HFFc6 (cell line): ENCODE measurements at places on chromosomes 6 and 20. TPM values are rescaled to one million over a fixed set of nuclear protein-coding genes. Genes with fewer than 3 reads are reported as not detected.

GRCh38 chr6:168122011-168122410 lies 43.0 kb upstream of the FRMD1 start:
- DNase-seq, result no peak
- H3K4me1 ChIP-seq, result no peaks in the 10 kb centered on the region
- no peak overlapping the region for H3K27ac ChIP-seq
- H3K27me3 ChIP-seq, result peaks cover 3% of the 10 kb centered on the region; the same call in 1 of the 2 replicates
- peaks cover 10% of the 10 kb centered on the region; the same call in 1 of the 2 replicates for H3K36me3 ChIP-seq

- no peaks in the 10 kb centered on the region for H3K4me1 ChIP-seq
- no peaks in the 10 kb centered on the region for H3K36me3 ChIP-seq
Observed at GRCh38 chr6:168606722-168607121, 165.7 kb downstream of the SMOC2 start.

GRCh38 chr6:17416806-17417205 lies 23.4 kb downstream of the CAP2 start:
- H3K4me3 ChIP-seq, result peak overlapping the region; percentile 62
- DNase-seq, result no peak
- peaks cover 36% of the 10 kb centered on the region for H3K36me3 ChIP-seq
- H3K4me1 ChIP-seq, result peaks cover 98% of the 10 kb centered on the region

DNA sequence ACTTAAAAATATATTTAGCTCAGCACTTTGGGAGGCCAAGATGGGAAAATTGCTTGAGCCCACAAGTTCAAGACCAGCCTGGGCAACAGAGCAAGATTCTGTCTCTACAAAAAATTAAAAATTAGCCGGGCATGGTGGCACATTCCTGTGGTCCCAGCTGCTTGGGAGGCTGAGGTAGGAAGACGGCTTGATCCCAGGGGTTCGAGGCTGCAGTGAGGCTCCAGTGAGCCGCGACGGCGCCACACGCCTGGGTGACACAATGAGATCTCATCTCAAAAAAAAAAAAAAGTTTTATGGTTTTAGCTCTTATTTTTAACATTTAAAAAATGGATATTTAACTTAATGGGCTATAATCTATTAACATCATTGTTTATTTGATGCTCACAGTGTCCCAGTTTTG lies 97.2 kb upstream of the RIPOR2 start:
- no peak for DNase-seq
- no peak overlapping the region for H3K27ac ChIP-seq
- H3K36me3 ChIP-seq, result no peaks in the 10 kb centered on the region
- H3K4me3 ChIP-seq, result no peak overlapping the region

- DNase-seq, result no peak
- peaks cover 16% of the 10 kb centered on the region for H3K4me1 ChIP-seq
- no peaks in the 10 kb centered on the region for H3K36me3 ChIP-seq
Observed at GRCh38 chr6:68635706-68636513, 828 bp downstream of the ADGRB3 start.

GRCh38 chr6:28213213-28213523 lies 11.9 kb upstream of the ZSCAN9 start:
- peak overlapping the region; percentile 89 for H3K4me3 ChIP-seq
- H3K27me3 ChIP-seq, result peaks cover 21% of the 10 kb centered on the region
- DNase-seq, result no peak

Gene MKKS
- total RNA-seq, result 7.0 to 8.9 TPM (median 7.6 TPM) in 3 replicates

- no peak for DNase-seq
- H3K27me3 ChIP-seq, result peaks cover 5% of the 10 kb centered on the region
Observed at GRCh38 chr6:157223511-157223910, 99.8 kb downstream of the TMEM242 start.

Gene PHACTR1
- total RNA-seq, result 2.9 to 4.2 TPM (median 3.9 TPM) in 3 replicates

DNA sequence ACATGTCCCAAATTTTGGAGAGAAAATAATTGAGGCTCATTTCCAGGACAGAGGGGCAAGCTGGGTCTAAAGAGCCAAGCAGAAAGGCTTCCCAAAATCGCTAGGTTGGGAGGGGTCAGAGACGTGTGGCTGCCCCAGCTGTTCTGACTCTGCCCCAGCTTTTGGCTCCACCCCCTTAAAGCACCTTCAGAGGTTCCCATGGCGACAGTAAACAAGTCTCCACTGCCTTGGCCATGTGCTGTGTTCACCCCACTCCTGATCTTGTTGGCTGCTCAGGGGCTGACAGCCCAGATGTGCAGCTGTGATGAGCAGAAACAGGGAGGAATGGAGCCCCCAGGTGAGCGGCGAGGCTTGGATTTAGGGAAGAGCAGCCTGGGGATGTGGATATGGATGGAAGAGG lies 72.8 kb upstream of the SPTLC3 start:
- H3K27me3 ChIP-seq, result peaks cover 2% of the 10 kb centered on the region
- H3K27ac ChIP-seq, result no peak overlapping the region
- DNase-seq, result no peak
- no peaks in the 10 kb centered on the region for H3K4me1 ChIP-seq

DNA sequence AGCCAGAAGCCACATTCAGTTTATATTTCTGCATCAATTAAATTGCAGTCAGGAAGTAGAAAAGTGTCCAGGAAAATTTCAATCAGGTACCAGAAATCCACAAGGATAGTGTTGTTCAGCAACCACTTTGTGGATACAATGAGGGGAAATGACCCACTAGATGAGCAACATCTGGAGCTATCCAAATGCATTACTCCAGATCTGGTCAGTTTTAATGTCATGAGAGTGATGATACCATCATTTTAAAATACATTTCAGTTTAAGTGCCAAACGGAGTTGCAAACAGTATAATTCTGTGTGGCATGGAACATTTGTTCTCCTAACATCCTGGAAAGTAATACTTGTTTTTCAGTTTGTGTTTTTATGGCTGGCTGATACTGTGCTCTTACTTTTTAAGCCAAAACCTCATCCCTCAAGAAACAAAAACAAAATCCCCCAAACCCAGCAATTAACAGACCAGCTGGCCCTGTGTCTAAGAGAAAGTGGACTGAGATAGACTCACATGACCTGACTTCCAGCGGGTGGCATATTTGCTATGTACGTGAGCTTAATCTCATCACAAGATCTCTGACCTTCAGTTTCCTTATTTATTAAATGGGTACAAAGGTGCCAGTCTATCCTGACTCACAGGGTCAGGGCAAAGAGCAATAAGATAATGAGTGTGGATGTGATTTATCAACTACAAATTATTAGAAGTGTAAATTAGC lies 58.8 kb upstream of the CNKSR3 start:
- no peak for DNase-seq
- H3K27me3 ChIP-seq, result peaks cover 15% of the 10 kb centered on the region
- no peak overlapping the region for H3K4me3 ChIP-seq
- H3K27ac ChIP-seq, result no peak overlapping the region
- no peaks in the 10 kb centered on the region for H3K4me1 ChIP-seq

DNA sequence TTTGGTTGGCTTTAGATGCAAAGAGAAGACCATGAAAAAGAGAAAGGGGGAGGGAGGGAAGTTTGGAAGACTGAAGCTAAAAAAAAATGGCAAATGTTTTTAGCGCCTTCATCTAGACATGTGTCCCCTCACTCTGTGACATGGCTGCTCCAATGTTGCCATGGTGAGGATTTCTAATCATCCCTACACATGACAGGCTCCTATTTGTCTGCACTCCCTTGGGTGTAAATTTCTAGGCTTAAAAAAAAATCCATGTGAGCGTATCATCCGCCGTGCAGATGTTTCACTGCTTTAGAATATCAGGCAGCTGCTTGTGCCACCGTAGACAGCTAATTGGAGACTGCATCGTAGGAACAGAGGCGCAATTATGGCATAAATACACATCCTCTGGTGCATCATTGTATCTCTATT lies 761.1 kb upstream of the MMS22L start:
- DNase-seq, result no peak
- H3K4me3 ChIP-seq, result no peak overlapping the region
- no peaks in the 10 kb centered on the region for H3K4me1 ChIP-seq
- no peaks in the 10 kb centered on the region for H3K36me3 ChIP-seq

Gene HLA-DQA1
- total RNA-seq, result not detected in 3 replicates

GRCh38 chr6:118775381-118775780 lies 118.6 kb upstream of the ASF1A start:
- H3K36me3 ChIP-seq, result no peaks in the 10 kb centered on the region
- no peak for DNase-seq
- H3K27ac ChIP-seq, result no peak overlapping the region
- peaks cover 6% of the 10 kb centered on the region for H3K27me3 ChIP-seq
- no peak overlapping the region for H3K4me3 ChIP-seq

DNA sequence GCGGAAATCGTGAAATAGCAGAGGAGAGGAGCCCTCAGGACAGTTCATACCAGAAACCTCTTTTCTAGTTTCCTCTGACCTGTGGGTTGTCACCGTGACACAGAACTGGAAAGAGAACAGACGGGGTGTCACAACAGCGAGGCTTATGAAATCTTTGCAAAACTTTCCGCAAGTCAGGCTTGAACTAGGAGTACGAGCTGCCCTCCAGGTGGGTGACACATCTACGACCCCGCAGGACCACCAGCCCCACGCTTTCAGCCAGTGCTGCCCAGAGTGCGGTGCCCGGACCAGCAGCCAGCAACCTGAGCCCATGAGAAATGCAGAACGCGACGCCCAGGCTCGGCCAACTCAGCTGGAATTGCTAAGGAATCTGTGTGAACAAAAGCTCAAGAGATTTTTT lies 30.8 kb downstream of the WRNIP1 start:
- peaks cover 2% of the 10 kb centered on the region; the same call in 1 of the 2 replicates for H3K27me3 ChIP-seq
- no peak overlapping the region for H3K27ac ChIP-seq
- DNase-seq, result no peak
- no peaks in the 10 kb centered on the region for H3K36me3 ChIP-seq
- H3K4me3 ChIP-seq, result no peak overlapping the region
- peaks cover 33% of the 10 kb centered on the region for H3K4me1 ChIP-seq

DNA sequence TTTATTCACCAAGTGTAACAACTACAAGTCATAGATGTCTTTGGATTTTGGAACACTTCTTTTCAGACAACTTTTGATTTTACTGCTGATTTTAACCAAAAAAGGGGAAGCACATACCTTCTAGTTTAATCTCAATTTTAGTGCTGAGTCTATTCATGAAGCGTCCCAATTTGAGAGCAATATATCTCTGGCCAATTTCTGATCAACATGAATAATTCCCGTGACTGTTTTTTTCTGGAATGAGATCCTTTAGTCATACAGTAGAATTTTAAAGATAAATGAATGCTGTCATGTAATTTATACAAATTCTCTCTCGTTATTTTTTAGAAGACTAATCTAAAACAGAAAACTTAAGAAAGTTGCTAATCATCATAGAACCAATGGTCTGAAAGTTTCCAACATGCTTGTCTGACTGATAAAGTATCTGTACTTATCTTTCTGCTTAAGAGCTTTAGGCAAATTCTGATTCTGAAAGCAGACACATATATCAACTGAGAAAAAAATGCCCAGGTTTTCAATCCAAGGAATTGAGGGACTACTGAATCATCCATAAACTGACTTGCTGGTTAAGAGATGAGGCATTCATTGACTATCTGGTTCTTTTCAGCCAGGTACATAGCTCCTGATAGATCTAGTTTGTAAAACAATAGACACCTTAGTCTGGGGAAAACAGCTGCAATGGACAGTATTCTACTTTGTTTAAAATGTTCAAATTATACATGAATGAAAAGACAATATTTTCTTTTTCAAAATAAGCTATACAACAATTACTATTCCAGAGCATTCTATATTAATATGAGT lies 657.5 kb downstream of the RFPL4B start:
- DNase-seq, result no peak
- no peak overlapping the region for H3K27ac ChIP-seq
- peaks cover 17% of the 10 kb centered on the region for H3K4me1 ChIP-seq
- no peaks in the 10 kb centered on the region for H3K36me3 ChIP-seq

DNA sequence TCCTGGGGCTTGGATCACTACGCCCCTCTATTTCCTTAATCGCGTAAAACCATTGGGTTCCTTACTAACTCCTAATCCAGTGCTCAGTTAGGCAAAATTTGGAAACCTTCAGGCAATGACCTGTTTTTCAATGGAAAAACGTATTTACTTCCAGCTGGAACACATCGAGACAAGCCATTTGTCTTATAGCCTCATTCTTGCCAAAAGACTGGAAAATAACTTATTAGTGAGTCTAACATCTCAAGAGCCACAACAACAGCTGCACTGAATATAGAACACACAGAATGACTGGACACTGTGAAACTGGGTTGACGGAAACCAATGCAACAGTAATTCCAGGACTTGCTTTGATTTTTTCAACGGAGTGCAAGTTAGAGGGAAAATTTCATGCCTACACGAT lies 125.2 kb upstream of the MAP3K7 start:
- no peak for DNase-seq
- no peaks in the 10 kb centered on the region for H3K27me3 ChIP-seq
- no peaks in the 10 kb centered on the region for H3K4me1 ChIP-seq
- H3K36me3 ChIP-seq, result no peaks in the 10 kb centered on the region
- H3K27ac ChIP-seq, result no peak overlapping the region

GRCh38 chr6:153670403-153671026 lies 368.5 kb upstream of the OPRM1 start:
- DNase-seq, result no peak
- H3K27me3 ChIP-seq, result no peaks in the 10 kb centered on the region
- H3K4me1 ChIP-seq, result no peaks in the 10 kb centered on the region
- H3K36me3 ChIP-seq, result no peaks in the 10 kb centered on the region

DNA sequence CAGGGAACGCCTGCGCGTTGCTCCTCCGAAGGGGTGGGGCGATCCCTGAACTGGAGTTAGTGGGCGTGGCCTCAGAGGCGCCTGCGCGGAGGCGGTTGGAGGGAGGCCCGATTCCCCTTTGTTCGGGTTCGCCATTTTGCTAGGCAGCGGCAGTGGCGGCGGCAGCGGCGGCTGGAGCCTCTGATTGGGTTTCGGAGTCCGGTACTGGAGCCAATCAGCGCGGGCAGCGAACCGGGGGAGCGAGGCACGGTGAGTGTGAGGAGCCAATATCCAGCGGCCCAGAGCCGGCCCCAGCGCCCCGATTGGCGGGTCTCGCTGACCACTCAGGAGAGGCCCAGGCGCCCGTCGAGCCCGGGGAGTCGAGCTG lies at the start of gene NFYA:
Gene NFYA (plus strand): TSS at position 139 of the 367 bp plus-strand sequence. CDS start 6,116 bp downstream, outside the sequence.
- DNase-seq, result no peak
- H3K4me3 ChIP-seq, result peak within 1 kb of the TSS; percentile 94
- H3K27me3 ChIP-seq, result peaks cover 1% of the 10 kb centered on the region; the same call in 1 of the 2 replicates
- H3K36me3 ChIP-seq, result peaks cover 5% of the 10 kb centered on the region

Gene NCOA7
- 24.3 to 32.0 TPM (median 28.0 TPM) in 3 replicates for total RNA-seq

DNA sequence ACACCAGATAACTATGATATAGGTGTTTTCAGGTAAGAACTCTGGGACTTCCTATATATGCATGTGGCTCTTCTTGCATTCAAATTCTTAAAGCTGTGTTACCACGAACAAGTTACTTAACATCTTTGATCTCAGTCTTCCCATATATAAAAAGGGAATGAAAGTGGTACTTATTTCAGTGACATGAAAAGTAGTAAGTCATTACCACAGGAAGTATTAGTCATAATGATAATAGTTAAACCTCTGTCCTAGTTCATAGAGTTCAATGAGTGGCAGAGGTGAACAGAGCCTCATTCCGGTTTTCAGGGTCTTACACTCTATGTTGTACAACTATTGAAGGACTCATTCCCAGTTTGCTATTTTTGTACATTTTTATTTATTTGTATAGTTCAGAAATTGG lies 237.0 kb downstream of the NKAIN2 start:
- H3K36me3 ChIP-seq, result no peaks in the 10 kb centered on the region
- no peaks in the 10 kb centered on the region; the same call in 1 of the 2 replicates for H3K27me3 ChIP-seq
- H3K27ac ChIP-seq, result no peak overlapping the region
- no peak for DNase-seq
- H3K4me1 ChIP-seq, result no peaks in the 10 kb centered on the region
